NCI-H1694 treated with DMSO at 0.1 percent for 48 hours (cell line): ENCODE measurements at places on chromosomes 16 and 17.

- DNase-seq = no peak
Observed at GRCh38 chr17:1985686-1986085, 39.4 kb downstream of the RTN4RL1 start.

DNA sequence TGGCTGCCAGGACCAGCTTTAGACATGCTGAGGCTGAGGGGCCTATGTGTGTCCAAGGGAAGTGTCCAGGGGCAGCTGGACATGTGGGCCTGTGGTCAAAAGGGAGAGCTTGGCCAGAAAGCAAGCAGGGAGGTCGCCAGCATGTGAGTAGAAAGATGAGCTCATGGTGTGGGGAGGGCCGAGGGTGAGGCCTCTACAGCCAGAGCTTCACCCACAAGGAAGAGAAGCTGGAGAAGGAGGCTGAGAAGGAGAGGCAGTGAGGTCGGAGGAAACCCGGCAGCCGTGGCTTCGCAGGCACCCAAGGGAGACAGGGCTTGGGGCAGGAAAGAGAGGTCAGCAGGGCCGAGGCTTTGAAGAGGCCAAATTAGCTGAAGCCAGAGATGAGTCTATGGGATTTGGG is 4.0 kb upstream of the HSD11B2 start:
- no peak for DNase-seq

GRCh38 chr17:79047291-79047920 is 23.4 kb downstream of the C1QTNF1 start:
- no peak for DNase-seq

DNA sequence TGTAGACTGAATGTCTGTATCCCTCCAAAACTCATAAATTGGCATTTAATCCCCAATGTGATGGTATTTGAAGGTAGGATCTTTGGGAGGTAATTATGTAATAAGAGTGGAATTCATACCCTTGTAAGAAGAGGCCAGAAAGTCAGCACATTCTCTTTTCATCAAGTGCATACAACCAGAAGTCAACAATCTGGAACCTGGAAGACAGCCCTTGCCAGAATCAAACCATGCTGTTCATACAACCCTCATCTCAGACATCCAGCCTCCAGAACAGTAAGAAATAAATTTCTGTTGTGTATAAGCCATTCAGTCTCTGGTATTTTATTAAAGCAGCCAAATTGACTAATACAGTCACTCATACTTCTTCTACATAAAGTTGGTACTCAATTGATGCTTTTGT is 481.0 kb upstream of the SOX9 start:
- no peak for DNase-seq

- no peak for DNase-seq
Observed at GRCh38 chr17:76395980-76396379, 11.6 kb downstream of the SPHK1 start.

DNA sequence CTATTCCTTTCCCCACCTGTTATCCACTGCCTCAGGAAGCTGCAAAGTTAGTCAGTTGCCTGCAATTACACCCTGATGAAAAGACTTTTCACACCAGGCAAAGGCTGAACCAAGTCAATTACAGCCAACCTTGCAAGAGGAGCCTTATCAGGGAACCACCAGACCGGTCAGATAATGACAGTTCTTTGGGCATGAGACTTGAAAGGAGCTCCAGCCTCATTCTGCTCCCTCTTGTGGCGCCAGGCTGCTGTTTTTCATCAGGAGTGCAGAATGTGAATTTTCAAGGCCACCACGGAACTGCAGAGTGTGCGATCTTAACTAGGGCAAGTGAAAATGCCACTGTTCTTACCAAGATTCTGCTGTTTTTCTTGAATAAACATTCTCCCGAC is 22.5 kb downstream of the DNAI2 start:
- DNase-seq = peak; percentile 60

DNA sequence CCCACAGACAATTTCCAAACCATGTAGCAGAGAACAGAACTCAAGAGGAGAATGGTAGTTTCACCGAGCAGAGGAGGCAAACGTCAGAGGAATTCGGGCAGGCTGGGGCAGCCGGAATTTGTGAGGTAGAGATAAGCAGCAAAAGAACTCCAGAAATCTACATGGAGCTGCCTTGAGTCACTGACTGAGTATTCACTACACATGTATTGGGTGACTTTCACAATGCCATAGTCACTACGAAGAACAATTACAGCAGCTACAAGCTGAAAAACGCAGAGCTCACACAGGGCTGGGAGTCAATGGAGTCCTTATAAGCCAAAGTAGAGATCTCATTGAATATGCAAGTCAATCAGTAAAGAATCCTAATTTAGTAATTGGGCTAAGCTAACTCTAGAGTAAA is 13.4 kb downstream of the CMC2 start:
- DNase-seq = no peak

DNA sequence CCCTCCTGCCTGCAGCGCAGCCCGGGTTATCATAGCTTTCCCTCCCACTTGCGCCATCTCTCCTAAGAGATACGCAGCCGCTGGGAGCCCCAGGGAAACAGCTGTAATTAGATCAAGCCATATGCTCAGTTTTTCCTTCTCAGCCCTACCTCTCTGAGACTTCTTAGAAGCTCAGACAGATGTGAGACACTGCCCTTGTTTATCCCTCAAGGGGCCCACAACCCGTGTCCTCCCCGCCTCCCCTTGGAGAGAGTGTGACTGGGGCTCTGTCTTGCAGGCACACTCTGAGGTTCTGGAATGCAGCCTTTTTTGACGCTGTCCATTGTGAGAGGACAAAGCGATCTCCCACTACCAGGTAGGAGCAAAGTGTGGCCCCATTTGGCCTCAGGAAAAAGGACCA is 31.2 kb downstream of the CIBAR2 start:
- no peak for DNase-seq

- no peak for DNase-seq
Observed at GRCh38 chr17:14950686-14951085, 314.4 kb downstream of the PMP22 start.

GRCh38 chr17:9016941-9017552 is 4.3 kb upstream of the NTN1 start:
- no peak for DNase-seq

- no peak for DNase-seq
Observed at GRCh38 chr17:59383893-59384292, 52.4 kb downstream of the YPEL2 start.

DNA sequence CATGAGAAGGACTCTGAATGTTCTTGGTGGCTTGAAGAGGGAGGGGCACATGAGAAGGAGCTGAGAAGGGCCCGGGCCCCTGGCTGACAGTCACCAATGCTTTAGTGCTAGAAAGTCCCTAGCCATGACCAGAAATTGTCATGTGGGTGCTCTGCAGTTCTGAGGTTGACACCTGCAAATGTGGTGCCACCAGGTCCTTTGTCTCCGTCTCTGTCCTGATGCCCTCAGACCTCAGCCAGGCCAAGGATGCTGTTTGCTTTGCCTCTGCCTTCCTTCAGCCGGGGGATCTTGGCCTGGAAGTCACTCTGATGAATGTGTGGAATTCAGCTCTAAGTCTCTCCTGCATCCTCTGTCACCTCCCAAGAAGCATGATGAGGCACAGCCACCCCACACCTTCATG is 63.6 kb downstream of the TNFRSF13B start:
- no peak for DNase-seq

- no peak for DNase-seq
Observed at GRCh38 chr16:48435906-48436305, 50.7 kb upstream of the SIAH1 start.
